ENCODE measurements at places on chromosomes 3 and 15. TPM values are rescaled to one million over a fixed set of nuclear protein-coding genes. Genes with fewer than 3 reads are reported as not detected.

DUOXA1 gene
- total RNA-seq = 0.26 TPM

KIF23 gene
- 82.2 TPM for total RNA-seq

POLQ gene
- total RNA-seq = 12.4 TPM

ALDH1L1 gene
- 4.9 TPM for total RNA-seq

GRCh38 chr3:99625643-99626416 lies 12.6 kb upstream of the COL8A1 start:
- no peak for DNase-seq

GRCh38 chr3:20637729-20638128 lies 451.7 kb upstream of the SGO1 start:
- no peak for DNase-seq

DNA sequence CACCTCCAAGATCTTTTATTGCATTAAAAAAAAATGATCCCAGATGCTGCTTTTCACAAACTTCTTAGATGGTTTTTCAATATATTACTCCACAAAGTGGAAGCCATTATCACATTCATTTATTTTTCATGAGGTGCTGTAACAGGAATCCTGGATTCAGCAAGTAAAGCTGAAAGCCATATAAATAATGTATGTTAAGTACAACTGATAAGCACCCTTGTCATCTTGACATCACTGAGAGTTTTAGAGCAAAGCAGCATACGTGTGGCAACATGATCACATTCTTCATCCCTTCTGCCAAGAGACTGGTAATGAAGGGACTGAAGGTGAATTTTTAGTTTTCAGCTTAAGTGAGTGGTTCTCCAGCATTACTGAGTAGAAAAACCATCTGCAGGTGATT lies 44.9 kb upstream of the LRRFIP2 start:
- no peak for DNase-seq

DNA sequence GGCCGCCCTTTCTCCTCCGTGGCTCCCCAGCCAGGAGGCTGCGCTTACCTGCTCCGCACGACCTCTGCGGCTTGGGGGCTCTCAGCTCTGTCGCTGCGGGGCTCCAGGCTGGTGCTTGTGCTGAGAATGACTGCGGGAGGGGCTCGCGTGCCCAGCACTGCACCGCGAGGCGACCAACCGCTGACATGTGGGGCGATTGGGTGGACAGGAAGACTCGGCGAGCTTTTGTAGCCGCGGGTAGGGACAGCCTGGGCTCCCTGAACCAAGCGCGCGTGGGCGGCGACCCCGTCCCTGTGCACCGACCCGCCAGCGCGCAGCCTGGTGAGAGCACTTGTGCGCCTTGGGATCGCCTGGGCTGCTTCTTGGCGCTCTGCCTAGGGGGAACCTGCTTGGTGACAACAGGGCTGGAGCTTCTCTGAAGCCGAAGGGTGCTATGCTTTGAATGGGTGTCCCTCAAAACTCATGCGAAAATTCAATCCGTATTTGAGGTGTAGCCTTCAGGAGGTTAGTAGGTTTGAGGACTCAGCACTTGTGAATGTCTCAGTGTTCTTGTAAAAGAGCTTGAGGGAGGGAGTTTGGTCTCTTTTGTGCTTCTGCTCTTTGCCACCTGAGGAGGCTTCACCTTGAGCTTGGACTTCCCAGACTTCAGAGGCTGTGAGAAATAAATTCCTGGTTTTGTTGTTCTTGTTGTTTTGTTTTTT lies 50.4 kb downstream of the IL12A start:
- no peak for DNase-seq

DNA sequence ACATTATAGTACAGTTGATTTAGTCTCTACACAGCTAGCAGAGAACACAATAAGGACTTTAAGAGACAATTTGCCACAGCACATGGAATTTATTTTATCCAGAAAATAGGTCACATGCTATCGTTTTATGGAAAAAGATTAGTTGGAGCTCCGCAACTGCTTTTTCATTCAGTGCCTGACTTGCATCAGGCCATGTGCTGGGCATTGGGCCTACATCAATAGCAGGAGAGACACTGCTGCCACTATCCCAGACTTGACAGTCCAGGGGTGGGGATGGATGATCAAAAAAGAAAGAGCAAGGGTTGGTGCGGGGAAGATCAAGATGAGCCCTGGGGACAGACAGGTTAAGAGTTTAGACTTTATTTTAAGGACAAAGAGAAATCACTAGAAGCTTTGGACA lies 75.2 kb upstream of the C3orf80 start:
- no peak for DNase-seq

DNA sequence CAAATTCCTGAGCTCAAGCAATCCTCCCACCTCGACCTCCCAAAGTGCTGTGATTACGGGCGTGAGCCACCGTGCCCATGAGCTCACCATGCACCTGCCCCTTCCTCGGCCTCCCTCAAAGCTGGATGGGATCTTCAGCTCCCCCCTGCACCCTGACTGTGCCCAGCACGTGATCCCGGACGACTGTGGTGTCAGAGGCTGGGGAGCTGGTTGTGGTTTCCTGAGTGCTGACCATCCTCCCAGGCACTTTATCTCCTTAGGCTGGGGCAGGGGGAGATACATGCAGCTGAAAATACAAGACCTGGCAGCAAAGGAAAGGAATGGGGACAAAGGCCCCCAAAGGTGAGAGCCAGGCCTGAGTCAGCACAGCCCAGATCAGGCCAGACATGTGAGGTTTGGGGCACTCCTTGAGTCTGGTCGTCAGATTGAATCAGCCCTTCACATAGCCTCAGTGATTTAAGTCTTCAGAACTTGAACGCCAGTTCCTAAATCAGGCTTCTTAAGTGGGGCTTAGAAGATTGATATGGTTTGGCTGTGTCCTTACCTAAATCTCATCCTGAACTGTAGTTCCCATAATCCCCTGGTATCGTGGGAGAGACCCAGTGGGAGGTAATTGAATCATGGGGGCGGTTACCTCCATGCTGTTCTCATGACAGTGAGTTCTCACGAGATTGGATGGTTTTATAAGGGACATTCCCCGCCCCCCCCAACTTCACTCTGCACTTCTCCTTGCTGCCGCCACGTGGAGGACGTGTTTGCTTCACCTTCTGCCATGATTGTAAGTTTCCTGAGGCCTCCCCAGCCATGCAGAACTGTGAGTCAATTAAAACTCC lies 35.8 kb downstream of the PRKCD start:
- DNase-seq = peak; percentile 60

- DNase-seq = peak; percentile 7
Measured at GRCh38 chr3:66602691-66603090, 101.9 kb upstream of the LRIG1 start.

GRCh38 chr3:57268416-57268815 lies 24.1 kb downstream of the ASB14 start:
- no peak for DNase-seq
